Hippocampal formation (tissue), 2 donors: ENCODE measurements at places on chromosomes 13 and 19.

GRCh38 chr19:11551603-11552235, 7.3 kb downstream of the ELOF1 start:
- no peak for DNase-seq

DNA sequence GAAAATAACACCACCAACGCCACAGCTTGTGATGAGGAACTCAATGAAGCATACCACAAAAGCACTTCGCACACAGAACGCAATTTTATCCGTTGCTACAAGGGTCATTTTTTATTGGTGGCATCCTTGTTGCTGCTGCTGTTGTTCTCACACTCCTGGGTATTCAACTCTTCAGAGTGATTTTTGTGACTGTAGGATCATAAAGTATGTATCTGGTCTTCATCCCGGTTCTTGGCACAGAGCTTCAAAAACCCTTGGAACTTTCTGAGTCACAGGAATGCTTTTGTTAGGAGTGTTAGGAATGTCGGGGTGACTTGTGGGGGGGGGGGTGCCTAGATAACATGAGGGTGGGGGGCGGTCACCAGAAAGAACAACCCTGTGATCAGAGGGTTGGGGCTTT, 108.4 kb downstream of the ZNF557 start:
- no peak for DNase-seq

DNA sequence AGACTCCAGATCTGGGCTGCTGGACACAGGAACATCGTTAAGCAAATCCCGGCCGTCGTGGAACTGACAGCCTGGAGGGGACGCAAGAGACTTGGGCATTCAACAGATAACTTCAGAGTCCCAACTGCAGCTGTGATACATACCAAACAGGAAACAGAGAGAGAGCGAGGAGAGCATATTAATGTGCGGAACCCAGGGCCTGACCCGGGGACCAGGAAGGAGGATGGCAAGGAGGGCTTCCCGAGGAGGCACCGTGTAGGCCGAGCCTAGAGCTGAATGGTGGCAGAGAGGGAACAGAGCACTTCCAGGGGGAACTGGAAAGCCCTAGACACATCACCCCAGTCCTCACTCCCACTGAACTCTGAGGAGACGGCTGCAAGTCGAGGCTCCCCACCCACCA, 68.1 kb downstream of the SIPA1L3 start:
- no peak for DNase-seq

DNA sequence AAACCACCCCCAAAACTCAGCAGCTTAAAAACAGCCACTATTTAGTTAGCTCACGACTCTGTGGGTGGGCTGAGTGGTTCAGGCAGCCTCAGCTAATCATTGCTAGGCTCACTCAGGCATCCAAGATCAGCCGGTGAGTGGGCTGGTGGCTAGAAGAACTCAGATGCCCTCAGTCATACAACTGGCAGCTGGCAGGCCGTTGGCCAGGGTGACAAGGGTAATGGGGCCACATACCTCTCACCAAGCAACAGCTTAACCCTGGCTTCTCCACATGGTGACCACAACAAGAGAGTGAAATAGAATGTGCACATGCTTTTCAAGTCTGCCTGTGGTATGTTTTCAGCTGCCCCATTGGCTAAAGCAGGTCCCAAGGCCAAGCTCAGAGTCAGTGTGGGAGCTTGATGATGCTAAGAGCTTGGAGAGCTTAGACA, 435.4 kb upstream of the TSHZ3 start:
- no peak for DNase-seq

DNA sequence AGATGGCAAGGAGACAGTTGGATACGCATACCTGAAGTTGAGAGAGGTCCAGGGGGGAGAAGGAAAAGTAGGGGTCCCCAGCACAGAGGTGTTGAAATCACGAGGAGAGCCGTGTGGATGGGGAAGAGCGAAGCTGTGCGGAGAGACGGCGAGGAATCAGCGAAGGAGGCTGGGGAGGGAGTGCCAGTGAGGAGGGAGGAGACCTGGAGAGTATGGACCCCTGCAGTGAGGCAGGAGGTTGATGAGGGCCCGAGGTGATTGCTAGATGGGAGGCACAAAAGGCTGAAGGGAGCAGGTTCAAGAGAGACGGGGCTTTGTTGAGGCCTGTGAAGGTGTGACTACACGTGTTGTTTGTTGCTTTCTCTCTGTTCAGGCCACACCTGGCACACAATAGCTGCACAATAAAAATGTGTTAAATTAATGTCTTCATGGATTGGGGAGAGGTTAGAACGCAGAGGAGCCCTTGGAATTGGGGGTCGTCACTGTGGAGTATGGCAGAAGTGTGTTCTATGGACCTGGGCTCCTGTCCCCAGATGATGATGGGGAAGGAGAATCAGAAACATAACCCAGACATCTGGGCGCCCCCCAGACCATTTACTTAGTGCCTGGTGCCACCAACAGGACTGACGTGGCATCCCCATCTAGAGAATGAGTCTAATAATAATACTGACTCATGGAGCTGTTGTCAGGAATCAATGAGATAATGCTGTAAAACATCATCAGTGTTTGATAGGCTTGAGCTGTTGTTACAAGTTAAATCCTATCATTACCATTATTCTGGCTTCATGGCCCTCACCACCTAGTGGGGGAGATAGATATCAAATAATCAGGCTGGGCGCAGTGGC, 137.5 kb downstream of the SIPA1L3 start:
- DNase-seq = no peak

- DNase-seq = peak; percentile 45
Measured at GRCh38 chr19:15584541-15585115, 30.4 kb upstream of the CYP4F8 start.
